ENCODE measurements at places on chromosomes 6 and 20. TPM values are rescaled to one million over a fixed set of nuclear protein-coding genes. Genes with fewer than 3 reads are reported as not detected.

The CD83 gene
- total RNA-seq = 46.9 TPM

The SYNJ2 gene
- 28.1 TPM for total RNA-seq

The BNIP5 gene
- total RNA-seq = not detected

The SNPH gene
- 3.6 TPM for total RNA-seq

The TP53TG5 gene
- total RNA-seq = 0.41 TPM

The BEND6 gene
- not detected for total RNA-seq

The UST gene
- 0.82 TPM for total RNA-seq

The BPI gene
- total RNA-seq = not detected

The RFX6 gene
- not detected for total RNA-seq

The MTRF1L gene
- 16.8 TPM for total RNA-seq

The CASS4 gene
- 3.4 TPM for total RNA-seq

The TREM1 gene
- total RNA-seq = not detected

The ACSS1 gene
- 14.3 TPM for total RNA-seq

The SUPT3H gene
- 14.4 TPM for total RNA-seq
